Aorta (tissue), 5 donors: ENCODE measurements at places on chromosomes 7 and 10. TPM values are rescaled to one million over a fixed set of nuclear protein-coding genes. Genes with fewer than 3 reads are reported as not detected.

Gene TMEM213
- not detected for total RNA-seq

Gene FOXI2
- 0.48 TPM for total RNA-seq

- no peak for DNase-seq
Observed at GRCh38 chr10:24468281-24468751, 255.4 kb downstream of the ARHGAP21 start.

GRCh38 chr10:98511876-98512275 is 65.1 kb upstream of the HPS1 start:
- DNase-seq: no peak

DNA sequence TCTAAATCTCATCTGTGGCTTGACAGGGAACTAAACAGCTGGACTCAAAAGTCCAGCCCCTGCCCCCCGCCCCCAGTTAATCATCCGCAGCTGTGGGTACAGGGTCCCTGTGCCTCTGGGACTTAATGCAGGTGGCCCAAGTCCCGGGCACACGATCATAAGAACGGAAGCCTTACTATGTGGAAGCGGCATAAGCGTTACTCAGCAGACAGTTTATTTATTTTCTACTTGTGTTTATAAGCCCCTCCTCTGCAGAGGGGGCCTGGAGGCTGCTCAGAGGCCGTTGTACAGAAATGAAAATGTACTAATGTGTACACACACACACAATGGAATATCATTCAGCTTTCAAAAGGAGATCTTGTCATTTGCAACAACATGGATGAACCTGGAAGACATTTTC is 158.0 kb upstream of the TNS3 start:
- no peak for DNase-seq

DNA sequence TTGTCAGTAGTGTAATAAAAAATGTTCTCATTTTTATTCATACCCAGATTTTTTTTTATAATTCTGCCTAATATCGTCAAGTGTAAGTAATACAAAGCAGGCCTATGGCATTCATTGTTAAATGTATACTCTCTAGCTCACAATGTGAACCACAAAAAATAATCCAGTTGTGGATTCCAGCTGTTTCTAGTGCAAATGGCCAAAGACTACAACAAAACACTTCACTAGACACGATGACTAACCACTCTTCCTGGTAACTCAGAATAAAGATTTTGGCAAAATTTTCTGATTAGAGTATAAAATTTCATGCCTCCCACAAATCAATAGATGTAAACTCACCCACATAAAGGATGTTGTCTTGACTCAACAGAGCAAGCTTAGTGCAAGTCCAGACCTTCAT is 396.6 kb downstream of the DGKB start:
- no peak for DNase-seq
